ENCODE measurements at places on chromosomes 16 and 17.

DNA sequence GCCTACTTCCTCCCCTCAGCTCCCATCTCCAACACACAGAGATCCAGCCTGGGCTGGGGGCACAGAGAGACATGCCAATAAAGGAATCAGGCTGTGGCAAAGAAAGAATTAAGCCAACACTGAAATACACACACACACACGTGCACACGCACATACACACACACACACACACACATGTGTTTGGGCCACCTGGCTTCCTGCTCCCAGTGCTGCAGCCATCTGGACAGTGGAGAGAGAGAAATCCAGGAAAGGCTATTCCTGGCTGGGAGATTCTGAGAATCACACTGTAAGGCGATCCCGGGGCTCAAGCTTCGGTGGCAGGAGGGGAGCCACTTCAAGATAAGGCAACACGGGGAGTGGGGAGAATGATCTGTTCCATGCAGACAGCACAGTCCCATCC lies 72.4 kb downstream of the NOG start:
- no peak for DNase-seq

GRCh38 chr17:17440010-17440843 lies 36.6 kb upstream of the MED9 start:
- DNase-seq = peak; percentile 84

DNA sequence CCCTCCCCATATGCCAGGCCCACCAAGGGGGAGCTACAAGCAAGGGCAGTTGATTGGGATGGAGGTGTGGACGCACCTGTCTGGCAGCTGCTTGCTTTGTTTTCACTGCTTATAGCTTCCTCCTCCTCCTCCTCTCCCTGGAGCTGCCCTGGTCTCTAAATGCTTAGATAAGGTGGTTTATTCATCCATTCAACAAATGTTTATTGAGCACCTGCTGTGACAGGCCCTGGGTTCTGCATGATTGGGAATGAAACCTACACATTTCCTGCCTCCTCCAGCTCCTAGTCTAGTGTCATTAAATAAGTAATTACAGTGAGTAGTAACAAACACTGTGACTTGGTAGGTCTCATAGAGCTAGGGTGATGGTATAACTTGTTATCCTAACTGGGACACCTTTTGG lies 17.4 kb upstream of the MAP3K14 start:
- DNase-seq = no peak

- DNase-seq = no peak
Measured at GRCh38 chr17:62625870-62626200, 1.6 kb upstream of the MRC2 start.

DNA sequence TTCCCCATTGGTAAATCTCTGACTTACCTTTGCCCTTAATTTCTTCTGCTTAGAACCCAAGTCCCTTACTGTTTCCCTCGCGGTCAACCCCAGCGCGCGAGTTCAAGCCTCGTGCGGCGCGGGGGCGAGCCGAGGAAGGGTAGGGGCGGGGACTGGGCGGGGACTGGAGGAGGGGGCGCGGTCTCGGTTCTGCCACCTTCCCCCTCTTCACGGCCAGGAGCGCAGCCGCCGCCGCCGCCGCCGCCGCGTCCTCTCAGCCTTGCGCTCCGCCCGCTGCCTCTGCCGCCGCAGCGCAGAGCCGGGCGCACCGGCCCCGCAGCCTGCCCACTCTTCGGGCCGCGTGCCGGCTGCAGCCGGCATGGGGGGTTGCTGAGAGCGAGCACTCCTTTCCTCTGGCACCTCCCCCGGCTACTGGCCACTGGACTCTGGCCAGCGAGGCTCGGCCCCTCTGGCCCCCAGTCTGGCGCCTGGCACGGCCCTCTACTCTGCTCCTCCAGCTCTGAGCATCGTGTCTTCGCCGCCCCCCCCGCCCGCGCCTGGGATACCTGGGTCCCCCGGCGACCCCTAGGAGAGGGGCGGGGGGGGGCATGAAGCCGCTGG lies at the start of gene RAPGEFL1:
TSS of gene RAPGEFL1 (plus strand) at position 196 of the 600 bp plus-strand sequence. CDS start at position 588, 392 bp downstream.
- DNase-seq = peak; percentile 92

DNA sequence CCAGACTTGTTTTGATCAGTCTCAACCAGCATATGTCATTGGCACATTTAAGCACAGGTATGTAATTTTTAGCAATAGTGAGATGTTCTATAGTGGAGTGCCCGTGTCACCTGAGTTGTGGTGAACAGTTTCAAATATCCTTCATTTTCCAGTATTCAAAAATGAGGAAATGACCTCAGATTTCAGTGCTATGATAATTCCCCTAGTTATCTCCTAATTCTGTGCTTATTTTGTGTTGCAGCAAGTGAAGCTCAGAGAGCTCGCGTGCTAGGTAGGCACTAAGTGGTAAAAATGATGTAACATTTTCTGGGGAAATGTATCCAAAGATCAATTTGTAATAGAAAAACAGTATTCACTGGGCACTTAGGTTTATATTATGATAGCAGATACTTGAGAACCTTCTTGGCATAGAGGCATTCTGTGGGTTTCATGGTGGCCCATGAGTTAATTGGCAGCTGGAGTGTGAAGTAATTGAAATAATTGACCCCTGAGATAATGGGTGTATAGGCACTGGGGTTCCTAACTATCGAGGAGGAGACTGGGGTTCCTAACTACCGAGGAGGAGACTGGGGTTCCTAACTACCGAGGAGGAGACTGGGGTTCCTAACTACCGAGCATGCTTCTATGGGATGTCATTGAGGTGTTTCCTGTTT lies 159.1 kb downstream of the PRKCA start:
- DNase-seq = peak; percentile 53

DNA sequence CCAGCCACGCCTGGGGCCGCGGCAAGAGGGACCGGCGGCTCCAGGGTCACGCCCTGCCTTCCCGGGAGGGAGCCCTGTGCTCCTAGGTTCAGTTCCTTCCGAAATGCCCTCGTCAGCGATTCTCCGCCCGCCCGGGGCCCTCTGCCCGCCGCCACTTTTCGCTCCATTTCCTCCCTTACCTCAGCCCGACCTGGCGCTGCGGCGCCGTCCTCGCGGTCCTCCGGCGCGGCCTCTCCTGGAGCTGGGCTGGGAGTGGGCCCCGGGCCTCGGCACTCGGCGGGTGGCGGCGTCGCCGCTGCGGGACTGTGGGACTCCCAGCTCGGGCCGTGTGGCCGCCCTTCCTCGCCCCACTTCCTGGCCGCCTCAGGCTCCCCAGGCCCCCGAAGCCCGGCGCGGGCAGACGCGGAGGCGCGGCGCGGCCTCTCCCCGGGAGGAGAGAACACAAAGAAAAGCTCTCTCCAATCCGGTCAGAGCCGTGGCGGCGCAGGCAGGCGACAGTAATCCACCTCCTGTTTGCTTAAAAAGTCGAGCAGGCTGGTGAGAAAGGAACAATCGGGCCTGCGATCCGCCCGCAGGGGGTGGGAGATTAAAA lies 1.6 kb downstream of the BAHCC1 start:
- peak; percentile 69 for DNase-seq

- DNase-seq = no peak
Measured at GRCh38 chr16:79072517-79072916, 528.0 kb downstream of the MAF start.

DNA sequence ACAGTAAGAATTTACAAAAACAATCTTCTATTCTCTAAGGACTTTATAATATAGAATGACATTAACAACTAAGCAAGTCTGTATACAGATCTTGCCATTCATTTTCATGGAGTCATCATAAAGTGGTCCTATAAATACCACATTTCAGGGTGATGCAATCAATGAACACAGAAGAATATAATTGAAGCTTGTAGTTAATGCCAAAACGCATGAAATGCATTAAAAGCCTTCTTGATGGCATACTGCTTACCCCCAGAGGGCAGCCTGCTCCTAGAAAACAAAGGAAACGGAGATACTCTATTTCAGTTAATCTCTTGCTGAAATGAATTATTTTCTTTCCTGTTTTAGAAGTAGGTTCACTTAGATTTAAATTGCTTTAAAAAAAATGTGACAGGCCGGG lies 45.2 kb upstream of the STAC2 start:
- DNase-seq = peak; percentile 61

- DNase-seq = no peak
Measured at GRCh38 chr17:12737740-12738469, 51.4 kb upstream of the ARHGAP44 start.

GRCh38 chr16:3830625-3831254 lies 49.8 kb downstream of the CREBBP start:
- DNase-seq = no peak

- DNase-seq = peak; percentile 20
Measured at GRCh38 chr16:49484451-49484849, 110.8 kb downstream of the C16orf78 start.

GRCh38 chr17:62650587-62650986 lies 23.1 kb downstream of the MRC2 start:
- DNase-seq = no peak

DNA sequence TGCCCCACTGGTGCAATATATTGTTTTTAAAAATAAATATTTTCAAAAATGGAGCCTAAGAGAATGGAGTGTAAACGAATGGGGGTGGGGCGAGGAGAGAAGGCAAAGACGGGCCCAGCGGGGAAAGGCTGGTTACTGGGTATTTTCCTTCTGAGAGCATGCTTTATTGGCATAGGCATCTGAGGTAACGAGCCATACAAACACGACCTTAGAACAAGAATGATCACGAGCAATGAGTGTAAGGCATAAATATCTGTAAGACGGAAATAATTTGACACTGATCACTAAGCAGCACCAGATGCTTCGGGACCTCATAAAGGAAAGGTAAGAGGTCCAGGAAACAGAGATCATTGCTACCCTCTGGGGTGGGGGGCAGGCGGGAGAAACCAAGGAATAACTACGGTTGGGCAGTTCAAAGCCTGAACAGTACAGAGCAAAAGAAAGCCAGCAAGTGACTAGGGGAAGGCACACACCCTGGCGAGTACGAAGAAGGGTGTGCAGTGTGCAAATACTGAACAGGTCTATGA lies 959 bp downstream of the SSH2 start:
- peak; percentile 5 for DNase-seq

- no peak for DNase-seq
Measured at GRCh38 chr16:3274490-3274889, 8.8 kb upstream of the ZNF263 start.

GRCh38 chr17:1089915-1090314 lies 89.9 kb downstream of the ABR start:
- DNase-seq = peak; percentile 94

GRCh38 chr17:5509482-5509881 lies 23.1 kb downstream of the MIS12 start:
- no peak for DNase-seq

DNA sequence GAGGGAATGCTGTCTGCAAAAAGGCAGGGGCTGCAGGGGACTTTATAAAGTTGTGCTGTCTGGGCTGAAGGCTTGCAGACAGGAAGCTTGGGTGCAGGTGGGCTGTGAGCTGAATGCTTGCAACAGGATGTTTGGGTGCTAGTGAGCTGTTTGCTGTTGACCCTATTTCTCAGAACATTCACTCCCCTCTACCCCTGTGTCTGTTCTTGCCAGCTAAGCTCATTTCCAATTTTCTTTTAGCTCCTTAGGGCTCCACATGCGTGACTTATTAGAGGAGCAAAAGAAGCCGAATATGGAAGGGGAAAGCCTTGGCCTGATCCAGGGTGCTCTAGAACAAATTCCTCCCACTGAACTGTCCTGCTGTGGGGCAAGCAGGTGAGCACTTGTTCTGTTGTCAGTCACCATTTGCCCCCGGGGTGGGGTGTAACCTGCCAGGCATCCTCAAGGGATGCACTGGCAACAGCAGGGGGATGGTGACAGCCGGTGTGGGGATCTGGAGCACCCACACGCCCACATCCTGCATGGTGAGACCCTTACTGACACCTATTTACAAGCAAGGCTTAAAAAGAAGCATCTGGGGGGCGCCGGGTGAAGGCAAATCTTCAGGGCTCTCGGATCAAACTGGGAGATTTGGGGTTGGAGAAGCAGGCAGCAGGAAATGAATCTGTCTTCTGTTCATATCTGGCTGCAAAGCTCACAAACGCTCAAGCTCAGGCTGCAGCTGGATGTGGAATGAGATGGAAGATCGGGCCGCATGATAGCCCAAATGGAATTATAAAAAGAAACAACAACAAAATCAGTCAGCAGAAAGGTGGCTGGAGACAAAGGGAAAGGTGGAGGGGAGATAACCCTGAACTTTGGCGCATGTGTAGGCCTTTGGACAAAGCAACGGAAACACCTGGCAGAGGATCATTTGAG lies 21.1 kb upstream of the NUP93 start:
- DNase-seq = no peak

DNA sequence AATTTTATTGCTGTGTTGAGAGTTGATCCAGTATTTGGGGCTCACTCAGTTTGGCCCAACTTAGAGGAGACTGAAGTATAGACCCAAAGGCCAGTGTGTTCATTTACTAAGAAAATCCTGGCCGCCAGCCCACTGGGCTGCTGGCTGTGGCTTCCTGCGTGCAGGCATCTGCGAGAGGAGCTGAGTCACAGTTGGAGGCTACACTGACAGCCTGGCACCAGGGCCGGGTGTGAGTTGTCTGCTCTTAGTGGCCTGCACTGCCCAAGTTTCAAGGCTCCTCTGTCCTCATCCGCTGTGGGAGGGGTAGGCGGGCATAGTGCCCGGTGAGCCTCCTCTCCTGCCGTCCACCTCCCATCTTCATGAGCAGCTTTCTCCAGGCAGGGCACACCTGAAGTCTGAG lies 54.2 kb downstream of the PLD6 start:
- DNase-seq = peak; percentile 46

DNA sequence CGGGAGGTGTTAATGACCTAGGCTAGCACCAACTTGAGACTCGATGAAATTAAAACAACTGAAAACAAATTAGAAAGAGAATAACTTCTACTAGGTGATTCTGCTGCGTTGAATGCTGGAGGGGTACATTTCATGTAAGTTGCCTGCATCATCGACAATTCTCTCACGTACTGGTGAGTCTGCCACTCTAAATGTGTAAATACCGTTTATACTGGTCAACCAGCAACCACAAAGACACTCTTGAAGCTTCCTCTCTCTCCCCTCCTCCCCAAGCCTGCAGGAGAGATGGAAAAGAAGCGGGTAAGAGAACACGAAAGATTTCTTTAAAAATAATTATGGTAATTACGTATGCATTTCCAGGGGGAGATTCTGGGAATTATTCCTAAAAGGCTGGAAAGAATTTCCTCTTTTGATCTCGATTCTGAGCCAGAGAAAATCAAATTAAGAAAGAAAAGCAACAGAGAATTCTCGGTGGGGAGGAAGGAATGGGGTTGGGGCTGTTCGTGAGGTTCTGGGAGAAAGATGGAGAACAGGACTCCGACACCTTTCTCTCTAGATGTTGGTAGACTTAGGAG lies 68.6 kb upstream of the MRTFB start:
- no peak for DNase-seq

GRCh38 chr16:70651524-70651923 lies 5.2 kb downstream of the IL34 start:
- no peak for DNase-seq

- no peak for DNase-seq
Measured at GRCh38 chr17:47131761-47132160, 57.3 kb downstream of the CDC27 start.

Data from inflammatory macrophage (primary cell).